ENCODE measurements at places on chromosomes 7 and 10.

DNA sequence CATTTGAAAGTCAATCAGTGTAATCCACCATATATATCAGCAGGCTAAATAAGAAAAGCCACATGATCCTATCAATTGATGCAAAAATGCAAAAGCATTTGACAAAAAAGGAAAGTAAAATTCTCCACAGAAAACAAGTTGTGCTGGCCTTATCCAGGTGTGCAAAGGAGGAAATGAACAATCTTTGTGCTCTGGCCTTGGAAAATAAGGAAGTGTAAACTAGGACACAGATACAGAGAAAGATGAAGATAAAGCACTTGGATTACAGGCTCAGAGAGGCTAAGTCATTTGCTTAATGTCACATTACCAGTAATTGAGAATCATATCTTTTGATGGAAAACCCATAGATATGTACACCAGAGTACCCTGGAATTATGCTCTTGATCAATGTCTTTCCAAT lies 54.5 kb downstream of the CXCL12 start:
- DNase-seq: no peak

- DNase-seq: no peak
Measured at GRCh38 chr7:34260279-34260678, 354.9 kb downstream of the BMPER start.

- no peak for DNase-seq
Measured at GRCh38 chr7:37480041-37481031, 31.7 kb upstream of the ELMO1 start.

- no peak for DNase-seq
Measured at GRCh38 chr10:120735773-120736371, 115.3 kb upstream of the WDR11 start.

DNA sequence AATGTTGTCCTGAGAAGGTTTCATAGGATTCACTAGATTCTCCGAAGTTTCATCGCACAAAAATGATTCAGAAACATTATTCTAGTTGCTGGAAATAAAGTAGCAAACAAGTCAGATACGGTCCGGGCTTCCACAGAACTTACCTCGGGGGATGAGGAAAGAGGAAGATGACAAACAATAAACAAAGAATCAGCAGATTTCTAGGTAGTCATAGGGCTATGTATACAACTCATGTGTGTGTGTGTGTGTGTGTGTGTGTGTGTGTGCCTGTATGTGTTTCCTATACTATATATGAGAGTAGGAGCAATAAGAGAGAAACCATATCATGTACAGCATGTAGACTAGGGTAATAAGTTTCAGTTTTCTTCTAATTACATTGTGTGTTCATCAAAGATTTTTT lies 16.5 kb downstream of the TMEM236 start:
- no peak for DNase-seq

- DNase-seq: no peak
Measured at GRCh38 chr10:61791216-61791615, 110.3 kb upstream of the ARID5B start.

DNA sequence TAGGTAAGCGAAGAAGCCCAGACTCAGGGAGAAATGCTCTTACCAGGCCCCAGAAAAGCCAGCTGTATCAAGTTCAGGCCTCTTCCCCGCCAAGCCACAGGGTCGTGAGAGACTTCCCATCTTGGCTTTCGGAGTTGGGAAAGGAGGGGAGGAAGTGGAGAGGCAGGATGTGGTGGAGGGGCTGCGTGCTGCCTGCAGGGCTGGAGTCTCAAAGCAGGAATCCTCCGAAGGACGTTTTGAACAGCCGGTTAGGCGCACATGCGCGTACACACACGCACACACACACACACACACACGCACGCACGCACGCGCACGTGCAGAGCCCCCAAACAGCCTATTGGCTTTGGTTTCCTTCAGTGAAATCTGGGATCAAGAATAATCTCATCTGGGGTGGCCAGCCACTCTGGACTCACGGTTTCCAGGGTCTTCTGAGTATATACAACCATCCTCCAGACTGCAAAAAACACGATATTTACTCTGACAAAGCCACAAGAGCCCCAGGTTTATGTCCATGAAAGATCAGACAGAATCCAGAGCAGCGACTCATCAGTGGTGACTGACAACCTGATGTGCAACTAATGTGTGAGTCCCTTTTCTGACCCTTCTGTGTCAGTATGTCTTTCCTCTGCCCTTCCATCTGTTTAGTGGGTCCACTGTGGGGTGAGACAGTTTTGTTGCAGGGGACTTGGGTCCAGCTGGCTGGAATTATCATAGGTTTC lies 115.0 kb upstream of the ZNF438 start:
- DNase-seq: no peak

- peak; percentile 54 for DNase-seq
Measured at GRCh38 chr10:110356628-110357245, 52.0 kb upstream of the SMNDC1 start.

- peak; percentile 58 for DNase-seq
Measured at GRCh38 chr7:142626420-142627035, 122.7 kb upstream of the PRSS1 start.

- no peak for DNase-seq
Measured at GRCh38 chr7:147903536-147904218, 686.9 kb upstream of the C7orf33 start.

GRCh38 chr10:10233229-10233628 lies 784.4 kb upstream of the CELF2 start:
- DNase-seq: no peak

DNA sequence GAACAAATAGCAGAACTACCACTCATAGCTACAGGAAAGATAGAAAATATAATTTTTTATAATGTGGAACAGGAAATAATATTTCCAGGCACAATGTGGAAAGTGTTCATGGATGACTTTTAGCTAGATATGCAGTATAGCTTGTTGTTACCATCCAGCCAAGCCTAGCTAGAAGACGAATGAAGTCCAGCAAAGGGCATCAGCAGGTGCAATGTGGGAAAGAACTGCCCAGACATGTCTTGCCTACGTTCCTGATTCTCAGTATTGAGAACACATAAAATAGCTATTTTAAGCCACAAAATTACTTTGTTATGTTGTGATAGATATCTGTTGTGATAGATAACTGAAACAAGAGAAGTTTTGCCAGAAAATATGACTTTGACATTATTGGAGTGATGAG lies 1690.0 kb upstream of the LRRTM3 start:
- DNase-seq: no peak

- DNase-seq: no peak
Measured at GRCh38 chr7:33868166-33868565, 37.2 kb upstream of the BMPER start.

DNA sequence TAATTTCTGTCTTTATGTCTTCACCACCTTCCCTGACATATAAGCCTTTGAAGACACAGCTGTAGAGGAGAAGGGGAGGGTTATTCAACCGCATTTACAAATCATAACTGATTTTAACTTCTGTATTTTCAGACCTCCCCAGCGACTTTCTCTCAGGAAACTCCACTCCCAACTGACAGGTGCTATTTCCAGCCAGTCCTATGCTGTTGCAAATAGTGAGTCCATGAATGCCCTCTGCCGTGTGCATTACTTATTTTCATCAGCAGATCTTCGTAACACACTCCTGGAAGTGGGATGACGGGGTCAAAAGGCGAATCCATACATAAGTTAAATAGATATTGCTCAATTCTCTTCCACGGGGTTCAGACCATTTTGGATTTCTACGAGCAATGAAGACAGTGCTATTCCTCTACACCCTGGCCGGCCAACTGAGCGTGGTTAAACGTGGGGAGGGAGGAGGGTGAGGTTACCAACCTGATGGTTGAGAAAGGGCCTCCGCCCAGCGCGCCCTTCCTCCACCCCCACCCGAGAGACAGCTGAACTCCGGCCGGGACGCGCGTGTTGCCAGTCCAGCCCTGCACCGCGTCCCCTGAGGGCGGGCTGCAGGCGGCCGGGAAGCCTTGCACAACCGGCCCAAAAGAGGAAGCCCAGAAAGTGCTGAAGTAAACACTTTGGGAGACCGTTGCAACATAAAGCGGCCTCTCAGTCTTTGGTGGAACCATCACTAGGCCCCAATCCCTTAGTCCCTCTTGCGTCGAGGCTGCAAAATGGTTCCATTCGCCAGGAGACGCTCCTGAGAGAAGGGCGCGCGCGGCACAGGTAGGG lies at the start of gene APBB1IP:
TSS of gene APBB1IP (plus strand) at position 705 of the 825 bp plus-strand sequence. CDS start 53,986 bp downstream, outside the sequence.
- DNase-seq: peak; percentile 36

DNA sequence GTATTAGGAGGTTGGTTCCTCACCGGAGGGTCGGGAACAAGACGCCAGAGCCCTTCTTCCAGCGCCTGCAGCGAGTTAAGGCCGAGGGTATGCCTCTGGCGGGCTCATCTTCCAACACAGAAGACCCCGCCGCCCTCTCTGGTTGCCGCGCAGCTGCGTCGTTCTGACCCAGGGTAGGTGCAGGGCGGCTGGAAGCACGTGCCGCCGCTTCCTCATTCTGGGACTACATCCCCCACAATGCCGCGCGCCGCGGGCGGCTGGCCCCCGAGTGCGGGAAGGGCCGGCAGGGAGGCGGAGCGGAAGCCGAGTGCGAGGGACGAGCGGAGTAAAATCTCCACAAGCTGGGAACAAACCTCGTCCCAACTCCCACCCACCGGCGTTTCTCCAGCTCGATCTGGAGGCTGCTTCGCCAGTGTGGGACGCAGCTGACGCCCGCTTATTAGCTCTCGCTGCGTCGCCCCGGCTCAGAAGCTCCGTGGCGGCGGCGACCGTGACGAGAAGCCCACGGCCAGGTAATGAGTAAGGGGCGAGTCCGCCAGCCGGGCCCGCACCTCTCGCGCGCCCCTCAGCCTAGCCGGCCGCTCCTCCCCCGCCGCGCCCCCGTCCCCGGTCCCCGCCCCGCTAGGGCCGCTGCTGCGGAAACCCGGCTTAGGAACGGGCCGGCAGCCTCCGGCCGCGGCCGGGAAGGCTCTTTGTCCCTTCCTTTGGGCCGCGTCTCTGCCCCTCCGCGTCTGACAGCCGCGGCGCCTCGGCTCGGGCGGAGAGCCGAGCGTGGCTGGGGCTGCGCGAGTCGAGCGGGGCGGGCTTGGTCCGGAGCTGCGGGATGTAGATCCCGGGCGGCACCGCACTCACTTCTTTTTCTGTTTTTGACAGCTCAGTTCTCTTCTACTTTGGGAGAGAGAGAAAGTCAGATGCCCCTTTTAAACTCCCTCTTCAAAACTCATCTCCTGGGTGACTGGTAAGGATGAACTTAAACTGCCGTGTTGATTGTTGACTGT lies at the start of gene CCDC126:
TSS of gene CCDC126 (plus strand) at position 289 of the 998 bp plus-strand sequence. CDS start 13,934 bp downstream, outside the sequence.
- DNase-seq: peak; percentile 83

DNA sequence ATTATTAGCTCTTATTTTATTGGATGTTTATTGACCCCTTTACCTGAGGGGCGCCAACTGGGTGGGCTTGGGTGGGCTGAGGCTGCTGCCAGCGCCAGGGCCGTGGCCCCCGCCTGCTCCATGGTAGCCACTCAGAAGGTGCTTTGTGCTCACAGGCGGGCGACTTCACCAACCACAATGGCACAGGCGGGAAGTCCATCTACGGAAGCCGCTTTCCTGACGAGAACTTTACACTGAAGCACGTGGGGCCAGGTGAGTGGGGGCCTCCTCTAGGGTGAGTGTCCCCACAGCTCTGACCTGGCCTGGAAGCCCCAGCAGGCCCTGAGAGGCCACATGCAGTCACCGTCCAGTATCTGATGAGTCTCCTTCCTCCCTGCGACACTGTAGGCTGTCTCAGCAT lies 4.1 kb downstream of the PPIF start:
- DNase-seq: no peak
